ENCODE measurements at places on chromosomes 11 and 22.

- peak; percentile 85 for DNase-seq
These were observed 175.3 kb downstream of the IGLL1 start for GRCh38 chr22:23404689-23405365.

DNA sequence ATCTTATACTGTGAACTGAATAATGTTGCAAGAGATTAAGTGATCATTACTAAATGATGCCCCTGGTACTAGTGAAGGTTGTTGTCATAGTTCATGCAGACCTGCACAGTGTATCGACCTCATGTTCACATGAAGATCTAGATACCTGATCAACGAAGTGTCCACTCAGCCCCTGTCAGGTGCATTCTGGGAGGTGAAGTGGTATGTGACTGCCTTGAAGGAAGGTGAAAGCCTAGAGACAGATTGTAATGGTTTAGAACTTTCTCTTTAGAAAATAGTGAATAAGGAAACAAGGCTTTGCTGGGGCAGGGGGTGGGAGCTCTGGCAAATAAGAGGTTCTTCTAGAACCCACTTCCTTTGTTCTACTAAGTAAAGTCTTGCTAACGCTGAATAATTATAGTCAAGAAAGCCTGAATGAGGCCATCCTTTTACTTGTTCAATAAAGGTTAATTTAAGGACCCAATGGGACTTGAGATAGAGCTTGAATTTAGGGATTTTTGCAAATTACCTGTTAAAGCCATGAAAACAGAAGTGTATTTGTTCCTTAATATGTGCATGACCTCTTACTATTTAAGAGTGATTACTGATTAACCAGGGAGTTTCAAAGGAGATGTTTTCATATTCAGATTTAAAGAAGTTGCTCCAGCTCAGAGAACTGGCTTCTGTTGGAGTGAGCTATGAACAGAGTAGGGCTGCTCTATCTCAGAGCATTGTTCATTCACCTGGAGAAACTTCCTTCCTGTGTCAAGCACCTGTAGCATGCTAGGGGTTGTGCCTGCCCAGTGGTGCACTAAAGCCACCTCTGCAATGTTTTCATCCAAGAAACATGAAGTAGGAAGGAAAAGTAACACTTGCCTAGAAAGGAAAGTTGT, 45.3 kb downstream of the C22orf31 start:
- no peak for DNase-seq

GRCh38 chr11:70025308-70025707, 52.8 kb upstream of the ANO1 start:
- DNase-seq: no peak

GRCh38 chr11:32420937-32421901, 14.1 kb downstream of the WT1 start:
- DNase-seq: no peak

DNA sequence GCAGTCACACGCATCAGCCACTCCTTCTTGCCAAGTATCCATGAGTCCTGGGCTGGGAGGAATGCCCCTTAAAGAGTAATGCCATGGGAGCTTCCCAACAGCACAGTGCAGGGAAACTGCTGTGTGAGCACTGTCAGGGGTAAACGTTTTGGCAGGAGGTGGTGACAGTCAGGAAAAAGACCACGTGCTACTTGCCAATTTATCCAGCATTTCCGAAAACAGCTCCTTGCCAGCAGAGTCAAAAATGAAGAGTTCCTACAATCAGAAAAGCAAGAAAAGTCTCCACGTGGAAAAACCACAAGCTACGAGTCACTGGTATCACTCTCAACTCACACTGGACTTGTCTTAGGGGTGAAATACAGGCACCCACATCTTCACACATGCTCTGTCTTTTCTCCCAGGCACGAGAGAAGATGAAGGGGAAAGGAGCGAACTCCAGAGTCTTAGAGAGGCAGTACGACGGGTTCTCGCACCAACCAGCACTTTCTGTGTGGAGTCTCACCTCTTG, 9.9 kb downstream of the IFT27 start:
- DNase-seq: no peak

GRCh38 chr11:12773591-12773990, 99.4 kb downstream of the TEAD1 start:
- DNase-seq: no peak

DNA sequence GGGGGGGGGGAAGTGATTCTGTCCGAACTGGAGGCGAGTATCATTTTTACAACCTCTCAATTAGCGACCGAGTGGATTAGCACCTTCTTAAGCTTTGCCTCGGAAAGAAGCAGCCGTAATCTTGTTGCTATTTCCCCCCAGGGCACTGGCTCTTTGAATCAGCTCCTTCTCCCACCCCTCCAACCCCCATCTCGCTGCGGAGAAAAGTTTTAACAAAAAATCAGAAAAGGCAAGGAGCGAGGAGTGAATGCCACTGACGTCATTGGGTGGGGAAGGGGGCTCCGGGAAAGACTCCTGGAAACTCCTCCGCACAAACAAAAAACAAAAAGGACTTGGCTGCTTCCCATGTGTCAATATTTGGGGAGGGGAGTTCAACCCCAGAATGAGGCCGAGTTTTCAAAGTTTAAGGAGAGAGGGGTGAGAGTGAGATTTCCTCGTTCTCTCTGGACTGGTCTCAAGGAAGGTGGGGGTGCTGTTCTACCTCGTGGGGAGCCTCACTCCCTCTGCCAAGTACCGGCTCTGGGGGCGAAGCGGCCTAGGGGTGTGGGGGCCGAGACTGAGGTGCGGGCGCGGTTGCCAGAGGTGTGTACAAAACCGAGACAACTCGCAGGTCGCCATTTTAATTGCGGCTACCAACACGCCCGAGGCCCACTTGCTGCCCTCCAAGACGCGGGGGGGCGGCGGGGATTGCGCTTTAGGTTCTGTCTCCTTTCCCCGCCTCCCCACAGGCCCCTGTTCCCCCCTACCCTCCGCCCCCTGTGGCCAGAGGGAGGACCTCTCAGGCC, 2.5 kb upstream of the PAX6 start:
- no peak for DNase-seq

- DNase-seq: no peak
These were observed 522.6 kb downstream of the TMEM135 start for GRCh38 chr11:87560352-87560751.

DNA sequence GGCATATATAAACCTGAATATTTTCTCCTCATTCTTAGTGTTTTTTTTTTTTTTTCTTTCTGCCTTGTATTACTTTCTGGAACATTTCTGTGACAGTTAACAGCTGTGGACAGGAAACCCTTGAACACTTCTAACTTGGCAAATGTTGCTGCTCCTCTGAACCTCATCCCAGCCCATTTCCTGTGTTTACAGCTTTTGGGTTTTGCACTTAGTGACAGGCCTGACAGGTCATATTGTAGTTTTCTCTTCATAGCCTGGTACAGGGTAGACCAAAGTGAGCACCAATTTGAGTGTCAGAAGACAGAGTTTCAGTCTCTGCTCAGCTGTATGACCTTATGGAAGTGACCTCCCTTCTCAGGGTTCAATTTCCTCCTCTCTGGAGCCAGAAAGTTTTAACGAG, 91.6 kb downstream of the STIM1 start:
- peak; percentile 88 for DNase-seq

DNA sequence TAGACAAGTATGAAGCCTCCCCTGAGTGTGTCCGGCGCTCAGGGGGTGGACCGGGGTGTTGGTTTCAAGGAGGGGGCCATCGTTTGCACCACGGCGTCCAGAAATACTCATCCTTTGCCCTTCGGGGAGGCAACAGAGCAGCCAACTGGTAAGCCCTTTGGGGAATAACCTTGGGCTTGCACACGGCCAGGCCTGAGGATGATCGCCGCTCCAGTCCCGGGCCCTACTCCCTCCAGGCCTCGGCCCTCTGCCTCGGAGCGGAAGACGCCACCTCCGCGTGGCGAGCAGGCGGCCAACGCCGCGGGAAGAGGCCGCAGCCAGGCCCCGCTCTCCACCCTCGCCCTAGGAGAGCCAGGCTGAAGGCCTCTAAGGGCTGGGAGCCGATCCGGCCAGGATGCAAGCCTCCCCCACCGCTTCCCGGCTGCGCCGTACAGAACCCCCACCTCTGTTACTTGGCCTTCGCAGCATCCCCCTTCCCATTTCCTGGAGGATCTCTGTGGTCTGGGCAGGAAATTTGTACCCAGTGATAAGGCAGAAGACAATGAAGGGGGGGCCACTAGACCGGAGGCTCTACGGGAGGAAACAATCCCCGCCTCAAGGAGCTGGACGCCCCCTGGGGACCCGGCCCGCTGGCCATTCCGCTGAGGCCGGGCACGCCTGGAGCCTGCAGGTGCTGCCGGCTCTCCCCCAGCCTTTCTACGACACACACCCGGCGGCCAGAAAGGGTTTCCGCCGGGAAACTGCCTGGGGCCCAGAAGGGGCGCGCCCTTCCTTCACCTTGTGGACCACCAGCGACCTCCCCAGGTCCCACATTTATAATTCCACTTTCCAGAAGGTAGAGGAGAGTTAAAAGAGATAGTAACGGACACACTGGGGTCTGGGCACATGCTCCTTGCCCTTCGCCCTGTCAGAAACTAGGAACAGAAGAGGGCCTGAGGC, 2.6 kb downstream of the ESAM start:
- no peak for DNase-seq

DNA sequence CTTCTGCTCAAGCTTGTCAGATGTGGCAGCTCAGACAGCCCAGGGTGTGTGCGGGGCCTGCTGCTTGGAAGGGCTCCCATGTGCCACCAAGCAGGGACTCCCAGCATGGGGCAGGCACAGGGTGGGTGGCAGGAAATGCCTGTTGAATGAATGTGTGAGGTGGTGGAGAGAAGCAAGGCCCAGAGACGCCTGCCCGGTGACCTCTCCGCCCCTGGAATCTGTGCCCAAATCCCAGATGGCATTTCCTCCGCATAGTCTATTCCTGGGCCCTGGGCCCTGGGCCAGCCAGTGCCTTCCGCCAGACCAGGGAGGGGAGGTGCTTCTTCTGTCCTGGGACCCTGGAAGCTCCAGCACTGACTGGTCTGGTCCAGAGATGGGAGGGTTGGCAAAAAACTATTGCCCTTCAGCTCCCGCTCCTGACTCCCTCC, 3.7 kb downstream of the CST6 start:
- peak; percentile 11 for DNase-seq

DNA sequence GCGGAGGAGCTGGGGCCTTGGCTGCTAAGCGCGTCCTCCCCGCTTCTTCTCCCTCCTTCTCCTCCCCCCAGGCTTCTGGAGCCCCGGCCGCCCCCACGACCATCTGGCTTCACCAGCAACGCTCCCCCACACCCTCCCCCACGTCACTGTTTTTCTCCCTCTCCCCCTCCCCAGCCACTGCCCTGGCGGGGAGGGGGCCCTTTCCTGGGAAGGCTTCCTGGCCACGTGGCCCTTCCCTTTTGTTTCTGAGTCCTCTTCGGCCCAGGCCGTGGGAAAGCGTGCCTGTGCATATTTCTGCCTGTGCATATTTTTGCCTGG, 27.7 kb downstream of the RTN4R start:
- peak; percentile 90 for DNase-seq

DNA sequence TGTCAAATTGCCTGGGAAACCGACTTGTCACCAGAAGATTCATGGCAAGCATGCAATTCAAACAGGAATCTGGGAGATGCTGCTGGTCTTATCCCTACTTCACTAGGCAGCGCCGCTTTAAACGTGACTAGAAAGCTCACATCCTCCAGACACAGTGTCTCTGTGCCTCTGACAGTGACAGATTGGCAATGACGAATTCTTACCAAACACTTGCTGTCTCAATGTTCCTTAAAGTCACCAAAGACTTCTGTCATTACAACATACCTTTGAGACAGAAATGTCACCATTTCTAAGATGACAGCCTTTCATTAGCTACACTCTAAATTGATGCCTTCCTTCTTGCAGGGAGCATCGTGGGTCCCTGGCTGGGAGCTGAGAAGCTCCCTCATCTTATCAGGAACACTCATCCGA, 197.8 kb downstream of the CWF19L2 start:
- no peak for DNase-seq

DNA sequence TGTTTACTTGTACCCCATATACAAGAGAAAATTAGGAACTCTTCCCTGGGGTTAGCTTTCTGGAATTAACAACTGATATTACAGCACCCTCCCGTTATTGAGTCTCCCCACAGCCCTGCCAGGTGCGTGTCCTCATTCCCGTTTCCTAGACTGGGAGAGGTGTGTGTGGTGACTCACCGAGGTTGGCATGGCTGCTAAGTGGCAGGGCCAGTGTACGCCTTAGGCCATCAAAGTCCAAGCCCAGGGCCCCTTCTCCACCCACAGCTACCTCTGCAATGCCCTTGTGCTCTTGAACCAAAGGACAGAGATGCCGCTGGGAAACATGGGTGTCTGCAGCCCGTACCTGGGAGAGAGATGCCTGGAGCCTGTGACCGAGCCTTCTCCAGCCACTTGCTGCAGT, 12.3 kb downstream of the IFT27 start:
- no peak for DNase-seq

- no peak for DNase-seq
These were observed 21.7 kb upstream of the SMCO4 start for GRCh38 chr11:93564895-93565294.

DNA sequence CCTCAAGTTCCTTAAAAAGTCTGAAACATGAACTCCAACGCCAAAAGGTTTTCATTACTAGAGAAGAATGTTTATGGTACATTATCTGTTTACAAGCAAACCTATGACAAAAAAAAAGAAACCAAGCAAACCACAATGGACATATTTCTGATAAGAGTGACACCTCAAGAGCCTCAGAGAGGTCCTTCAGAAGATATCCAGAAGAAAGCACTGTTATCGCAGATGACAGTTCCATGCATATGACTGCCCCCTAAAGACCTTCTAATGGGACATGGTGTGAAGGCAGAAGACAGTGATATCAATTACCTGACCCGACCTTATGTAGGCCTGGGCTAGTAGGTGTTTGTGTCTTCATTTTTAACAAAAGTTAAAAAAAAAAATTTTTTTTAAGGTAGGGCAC, 3.1 kb downstream of the HDHD5 start:
- DNase-seq: no peak

Measured in tongue (tissue), 3 donors.